Pancreas (tissue), 10 donors: ENCODE measurements at places on chromosomes 16 and 17. TPM values are rescaled to one million over a fixed set of nuclear protein-coding genes. Genes with fewer than 3 reads are reported as not detected.

DNA sequence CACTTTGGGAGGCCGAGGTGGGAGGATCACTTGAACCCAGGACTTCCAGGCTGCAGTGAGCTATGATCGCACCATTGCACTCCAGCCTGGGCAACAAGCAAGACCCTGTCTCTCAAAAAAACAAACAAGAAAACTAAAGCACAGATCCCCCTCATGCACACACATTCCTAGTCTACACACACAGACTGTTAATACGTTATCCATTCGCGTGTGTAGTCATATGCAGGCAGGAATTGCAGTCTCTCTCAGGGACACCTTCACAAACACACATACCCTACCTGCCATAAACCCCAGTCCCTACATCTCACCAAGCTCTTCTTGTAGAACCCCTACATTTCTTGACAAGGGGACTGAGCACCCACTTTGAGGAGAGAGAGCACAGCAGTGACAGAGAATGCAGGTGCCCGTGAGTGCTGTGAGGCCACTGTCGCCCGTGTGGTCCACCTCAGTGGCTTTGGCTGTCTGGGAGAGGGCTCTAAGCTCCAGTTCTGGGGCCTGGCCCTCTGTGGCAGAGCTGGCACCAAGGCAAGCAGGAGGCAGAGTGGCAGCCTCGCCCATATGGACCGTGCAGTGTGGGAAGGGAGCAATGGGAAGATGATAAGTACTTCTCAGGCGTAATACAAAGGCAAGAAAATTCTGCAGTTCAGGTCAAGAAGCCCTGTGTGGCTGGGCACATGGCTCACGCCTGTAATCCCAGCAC lies 59.0 kb upstream of the RPH3AL start:
- DNase-seq: no peak

GRCh38 chr16:85395913-85396878 lies 216.9 kb upstream of the GSE1 start:
- DNase-seq: peak; percentile 33

Gene METTL23
- 19.4 TPM for total RNA-seq

DNA sequence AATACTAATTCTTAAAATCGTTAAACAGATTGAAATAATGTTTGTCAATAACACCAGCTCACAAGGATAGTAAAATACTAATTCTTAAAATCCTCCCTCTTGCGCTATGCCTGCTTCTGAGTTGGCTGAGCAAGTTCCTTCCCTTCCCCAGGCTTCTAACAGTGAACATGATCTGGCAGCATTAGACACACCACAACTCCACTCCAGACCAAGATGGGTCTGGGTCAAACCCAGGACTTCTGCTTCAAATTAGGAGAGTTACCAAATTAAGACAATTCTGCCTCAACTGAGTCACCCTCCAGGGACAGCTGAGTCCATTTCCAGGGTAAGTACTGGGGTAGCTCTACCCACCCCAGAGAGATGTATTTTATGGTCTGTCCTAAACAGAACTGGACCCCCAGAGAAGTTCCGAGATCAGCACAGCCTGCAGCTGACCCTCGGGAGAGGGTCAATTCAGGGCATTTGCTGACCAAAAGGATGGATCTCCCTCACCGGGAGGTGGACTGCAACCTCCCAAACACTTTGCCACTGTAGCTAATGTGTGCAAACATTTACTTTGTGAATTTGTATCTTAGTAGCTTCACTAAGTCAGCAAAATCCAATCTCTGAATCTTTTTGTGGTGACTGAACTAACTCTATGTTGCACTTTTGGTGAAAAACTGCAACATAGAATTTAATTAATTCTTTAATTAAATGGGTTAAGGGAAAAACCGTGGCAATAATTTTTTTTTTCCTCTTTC lies 48.8 kb downstream of the ADCY9 start:
- no peak for DNase-seq

Gene ZACN
- 0.06 TPM for total RNA-seq

DNA sequence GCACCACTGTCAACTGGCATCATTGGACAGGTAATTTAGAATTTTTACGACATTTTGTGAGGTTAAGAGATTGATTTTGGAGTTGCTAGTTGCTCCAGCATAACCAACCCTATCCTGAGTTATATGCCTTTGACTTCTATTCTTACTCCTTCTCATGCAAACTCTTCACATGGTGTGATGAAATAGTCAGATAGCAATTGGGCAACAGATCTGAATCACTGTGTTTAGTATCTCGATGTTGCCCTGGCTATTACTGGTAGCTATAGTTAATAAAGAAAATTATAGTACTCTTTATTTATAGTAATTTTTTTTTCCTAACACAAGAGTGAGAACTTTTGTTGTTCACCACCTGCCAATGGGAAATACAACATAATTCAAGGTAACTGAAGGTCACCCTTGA lies 494.8 kb upstream of the TOM1L1 start:
- DNase-seq: no peak

DNA sequence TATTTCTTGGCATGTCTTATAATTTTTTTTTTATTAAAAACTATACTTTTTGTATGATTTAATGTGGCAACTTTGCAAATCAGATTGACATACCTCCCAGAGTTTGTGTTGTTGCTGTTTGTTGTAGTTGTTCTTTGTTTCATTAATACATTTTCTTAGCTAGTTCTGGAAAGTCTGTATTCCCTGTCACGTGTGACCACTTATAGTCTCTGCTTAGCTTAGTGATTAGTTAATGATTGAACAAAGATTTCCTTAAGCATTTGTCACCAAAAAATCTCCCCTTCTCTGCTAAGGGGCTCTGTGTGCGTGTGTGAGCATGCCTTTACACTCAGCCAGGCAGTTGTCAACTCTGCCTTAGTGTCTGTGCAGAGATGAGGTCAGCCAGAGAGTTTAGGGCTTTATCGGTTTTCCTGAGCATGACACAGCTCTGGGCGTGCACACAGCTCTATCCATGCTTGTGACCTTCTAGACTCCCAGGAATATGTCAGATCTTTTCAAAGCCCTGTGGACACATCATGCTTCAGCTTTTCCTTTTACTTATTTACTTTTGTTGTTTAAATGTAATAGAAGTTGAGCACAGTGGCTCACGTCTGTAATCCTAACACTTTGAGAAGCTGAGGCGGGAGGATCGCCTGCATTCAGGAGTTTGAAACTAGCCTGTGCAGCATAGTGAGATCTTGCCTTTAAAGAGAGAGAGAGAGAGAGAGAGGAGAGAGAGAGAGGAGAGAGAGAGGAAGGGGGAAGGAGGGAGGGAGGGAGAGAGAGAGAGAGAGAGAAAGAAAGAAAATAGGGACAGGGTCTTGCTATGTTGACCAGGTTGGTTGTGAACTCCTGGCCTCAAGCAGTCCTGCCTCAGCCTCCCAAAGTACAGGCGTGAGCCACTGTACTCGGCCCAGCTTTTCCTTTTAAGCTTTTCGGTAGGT lies 21.9 kb downstream of the DNAI2 start:
- DNase-seq: no peak

Gene CYGB
- total RNA-seq: 15.7 TPM

- no peak for DNase-seq
These were observed 16.1 kb upstream of the ARHGAP44 start for GRCh38 chr17:12773153-12773552.

- no peak for DNase-seq
These were observed 3.4 kb downstream of the ALDOA start for GRCh38 chr16:30068750-30069610.

DNA sequence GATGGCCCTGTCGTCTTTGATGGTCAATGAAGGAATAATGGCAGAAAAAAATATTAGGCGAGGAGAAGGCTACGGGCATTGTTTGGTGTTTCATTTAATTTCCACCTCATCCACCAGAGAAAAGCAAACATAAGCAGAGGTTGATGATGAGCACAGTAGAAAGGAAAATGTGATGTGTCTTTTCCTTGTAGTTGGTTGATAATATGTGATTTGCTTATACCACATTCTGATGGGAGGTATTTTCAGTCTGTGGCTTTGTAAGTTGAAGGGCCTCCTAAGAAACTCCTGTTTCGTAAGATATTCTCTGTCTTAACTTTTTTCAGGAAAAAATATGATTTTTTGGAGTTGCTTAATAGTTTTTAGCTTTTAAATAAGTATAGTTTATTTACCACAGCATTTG lies 215.7 kb downstream of the PRKCA start:
- DNase-seq: no peak

Gene MSLN
- 0.56 TPM for total RNA-seq

- no peak for DNase-seq
These were observed 31.7 kb downstream of the PRPSAP2 start for GRCh38 chr17:18889658-18890057.

GRCh38 chr17:4585638-4585994 lies 1.3 kb downstream of the SMTNL2 start:
- no peak for DNase-seq
